Right lung (tissue), 10 donors: ENCODE measurements at places on chromosomes 6 and 20. TPM values are rescaled to one million over a fixed set of nuclear protein-coding genes. Genes with fewer than 3 reads are reported as not detected.

The HTR1E gene
- 0.55 TPM for polyA plus RNA-seq

The C20orf141 gene
- polyA plus RNA-seq = not detected

The ENPP3 gene
- polyA plus RNA-seq = 0.55 TPM

The PDYN gene
- not detected for polyA plus RNA-seq

The PRDM13 gene
- not detected for polyA plus RNA-seq

DNA sequence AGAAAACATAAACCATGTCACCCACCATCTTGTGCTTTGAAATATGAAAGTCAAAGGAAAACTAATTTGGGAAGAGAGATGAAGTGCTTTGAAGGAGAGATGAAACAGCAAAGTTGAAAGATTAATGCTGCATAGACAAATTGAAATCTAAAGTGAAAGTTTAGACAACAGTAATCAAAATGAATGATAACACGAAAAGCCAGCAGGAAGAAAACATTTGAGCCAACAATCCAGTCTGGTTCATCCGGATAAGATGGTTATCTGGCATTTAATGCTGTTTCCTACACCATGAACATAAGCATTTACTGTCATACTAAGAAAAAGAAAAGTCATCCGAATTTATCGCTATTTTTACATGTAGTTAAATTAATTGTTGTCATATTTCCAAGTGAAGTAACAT, 595 bp downstream of the HAO1 start:
- no peak for DNase-seq

DNA sequence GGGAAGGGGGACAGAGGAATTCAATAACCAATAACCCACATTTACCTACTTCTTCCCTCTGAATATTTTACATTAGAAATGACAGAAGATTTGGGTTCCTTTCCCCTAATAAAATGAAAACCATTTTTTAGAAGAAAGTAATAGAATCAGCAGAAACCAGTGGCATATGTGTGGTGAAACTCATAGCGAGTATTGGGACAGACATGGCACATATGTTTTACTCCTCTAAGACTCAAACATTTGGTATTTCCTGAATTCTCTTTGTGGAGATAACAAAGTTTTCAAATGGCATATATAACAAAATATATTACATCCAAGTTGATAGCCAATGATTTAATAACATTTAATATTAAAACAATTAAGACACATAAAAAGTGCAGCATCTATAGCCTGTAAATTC, 12.9 kb upstream of the BEND3 start:
- DNase-seq = no peak

DNA sequence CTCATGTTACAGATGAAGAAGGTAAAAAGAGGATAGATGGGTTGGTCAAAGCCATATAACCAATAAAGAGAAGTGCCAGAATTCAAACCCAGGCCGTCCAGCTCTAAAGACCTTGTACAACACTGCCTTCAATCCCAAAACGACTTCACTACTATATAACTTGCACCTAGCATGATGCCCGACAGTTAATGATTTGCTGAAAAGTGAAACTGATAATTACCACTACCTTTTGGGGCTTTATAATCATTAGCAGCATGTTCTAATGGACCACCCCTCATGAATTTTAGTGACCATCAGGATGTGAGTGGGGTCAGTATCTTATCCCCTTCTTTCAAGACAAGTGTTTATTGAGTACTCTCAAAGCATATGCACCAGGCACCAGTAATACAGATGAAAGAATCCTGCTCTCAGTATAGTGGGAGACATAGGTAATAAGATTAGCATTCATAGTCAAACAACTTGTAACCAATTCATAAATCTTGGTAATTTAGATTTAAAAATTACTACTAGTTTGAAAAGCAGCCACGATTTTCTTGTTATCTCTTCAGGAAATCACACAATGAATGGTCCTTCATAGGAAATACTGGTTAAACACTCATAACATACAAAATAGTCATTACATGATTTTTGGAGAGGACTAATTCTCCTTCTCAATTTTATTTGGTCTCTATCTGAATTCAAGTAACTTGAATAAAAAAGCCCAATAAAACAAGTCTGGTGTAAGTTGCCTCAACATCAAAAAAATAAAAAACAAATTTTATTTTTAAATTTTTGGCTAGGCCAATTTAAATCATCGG, 98.0 kb downstream of the EPB41L2 start:
- DNase-seq = no peak

DNA sequence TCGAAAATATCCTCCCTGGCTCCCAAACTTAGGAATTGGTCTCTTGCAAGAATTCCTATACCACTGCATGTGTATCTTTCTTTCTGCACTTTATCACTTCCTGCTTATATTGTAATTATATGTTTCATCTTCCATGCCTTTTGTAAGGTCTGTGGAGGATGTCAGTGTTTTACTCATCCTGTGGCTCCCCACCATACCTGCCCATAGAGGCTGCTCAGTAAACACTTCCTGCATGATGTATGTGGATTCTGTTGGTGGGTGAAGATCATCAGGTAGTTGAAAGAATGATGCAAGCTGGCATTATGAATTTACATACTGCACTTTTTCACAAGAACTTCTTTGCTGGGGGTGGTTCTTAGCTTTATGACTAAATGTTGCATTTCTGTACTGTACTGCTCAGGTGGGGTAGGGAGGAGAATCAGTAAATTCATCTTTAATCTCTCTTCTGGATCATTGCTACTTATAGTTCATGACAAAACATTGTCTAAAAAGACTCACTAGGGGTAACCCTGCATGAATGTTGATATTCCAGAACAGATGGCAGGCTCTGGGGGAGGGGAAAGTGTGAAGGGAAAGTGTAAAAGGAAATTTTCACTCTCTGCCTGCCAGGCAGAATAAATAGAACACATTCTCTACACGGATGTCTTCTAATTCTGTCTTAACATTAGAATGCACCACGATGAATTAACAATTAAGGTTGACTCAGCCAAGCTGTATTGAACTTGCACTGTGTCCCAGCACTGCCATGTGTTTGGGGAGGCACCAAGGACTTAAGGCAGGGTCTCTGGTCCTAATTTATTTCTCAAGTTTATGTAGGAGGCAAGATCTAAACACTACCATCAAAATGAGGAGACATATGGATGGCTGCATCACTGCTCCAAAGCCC, 36.0 kb upstream of the KLHL31 start:
- DNase-seq = no peak

DNA sequence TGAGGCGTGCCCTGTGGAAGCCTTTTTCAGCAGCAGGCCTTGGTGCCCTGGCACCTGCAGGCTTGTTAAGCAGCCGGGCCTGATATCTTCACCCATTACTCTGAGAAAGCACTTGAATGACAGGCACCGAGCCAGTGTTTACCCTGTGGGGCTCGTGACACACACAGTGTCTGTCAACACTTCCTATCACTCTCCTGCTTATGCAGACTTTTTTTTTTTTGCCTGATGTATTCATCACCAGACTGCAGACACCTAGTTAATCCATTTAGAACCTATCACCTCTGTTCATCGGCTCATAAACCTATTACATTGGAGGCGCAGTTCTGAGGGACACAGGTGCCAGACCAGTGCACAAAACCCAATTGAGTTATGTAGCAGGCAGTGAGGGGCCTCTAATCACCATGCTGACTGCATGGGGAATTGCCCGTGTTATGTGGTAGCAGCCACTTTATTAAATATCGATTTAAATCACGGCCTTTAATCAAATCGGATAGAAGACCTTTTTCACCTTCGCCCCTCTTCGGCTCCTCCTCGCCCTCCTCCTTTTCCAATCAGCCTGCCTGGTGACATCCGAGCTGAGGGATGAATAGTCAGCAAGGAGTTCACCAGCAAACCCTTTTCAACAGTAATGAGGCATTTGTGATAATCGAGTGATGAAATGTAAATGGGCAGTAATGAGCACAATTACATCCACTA, 962.9 kb upstream of the SLC35B3 start:
- DNase-seq = no peak

- peak; percentile 31 for DNase-seq
These were observed 215.4 kb downstream of the HDGFL1 start for GRCh38 chr6:22784601-22785410.

DNA sequence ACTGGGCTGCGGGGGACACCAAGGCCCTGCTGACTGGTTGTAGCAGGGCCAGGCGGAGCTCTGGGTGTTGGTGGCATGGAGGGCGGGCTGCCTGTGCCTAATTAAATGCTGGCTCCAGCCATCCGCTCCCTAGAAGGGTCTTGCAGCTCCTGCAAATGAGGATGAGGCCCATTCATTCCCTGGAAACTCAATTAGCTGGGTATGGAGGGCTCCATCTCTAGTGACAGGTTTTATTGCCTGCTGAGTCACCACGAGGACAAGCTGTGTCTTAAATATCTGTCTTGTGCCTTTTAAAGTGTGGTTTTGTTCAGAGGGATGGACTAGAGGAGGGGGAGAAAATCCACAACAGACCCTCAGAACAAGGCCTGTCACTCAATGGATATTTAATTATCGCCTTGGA, 60.9 kb downstream of the SULF2 start:
- DNase-seq = no peak

DNA sequence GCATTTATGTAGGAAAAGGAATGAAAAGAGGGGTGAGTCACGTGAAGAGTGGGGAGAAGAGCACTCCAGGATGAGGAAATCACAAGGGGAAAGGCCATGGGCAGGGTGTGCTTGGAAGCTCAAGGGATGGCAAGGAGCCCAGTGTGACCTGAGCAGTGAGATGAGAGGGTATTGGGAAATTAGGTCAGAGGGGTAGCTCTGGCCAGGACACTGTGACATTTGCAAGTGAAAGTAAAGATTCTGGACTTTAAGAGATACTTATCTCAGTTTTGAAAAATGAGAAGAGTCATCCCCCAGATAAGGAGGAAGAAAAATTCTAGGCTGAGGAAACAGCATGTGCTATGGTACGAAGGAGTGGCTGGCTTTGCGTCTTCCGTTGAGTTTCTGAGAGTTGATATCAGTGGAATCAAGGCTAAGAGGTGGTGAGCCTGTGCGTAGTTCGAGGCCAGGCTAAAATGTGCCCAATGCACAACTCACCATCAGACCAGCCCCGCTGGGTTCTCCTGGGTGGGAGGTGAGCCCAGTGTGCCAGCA, 79.9 kb downstream of the GCLC start:
- no peak for DNase-seq

GRCh38 chr20:9508696-9509178, 5.7 kb upstream of the LAMP5 start:
- no peak for DNase-seq

GRCh38 chr6:160791981-160792418, 90.0 kb downstream of the PLG start:
- no peak for DNase-seq

GRCh38 chr20:24684956-24685691, 215.7 kb downstream of the SYNDIG1 start:
- DNase-seq = no peak

DNA sequence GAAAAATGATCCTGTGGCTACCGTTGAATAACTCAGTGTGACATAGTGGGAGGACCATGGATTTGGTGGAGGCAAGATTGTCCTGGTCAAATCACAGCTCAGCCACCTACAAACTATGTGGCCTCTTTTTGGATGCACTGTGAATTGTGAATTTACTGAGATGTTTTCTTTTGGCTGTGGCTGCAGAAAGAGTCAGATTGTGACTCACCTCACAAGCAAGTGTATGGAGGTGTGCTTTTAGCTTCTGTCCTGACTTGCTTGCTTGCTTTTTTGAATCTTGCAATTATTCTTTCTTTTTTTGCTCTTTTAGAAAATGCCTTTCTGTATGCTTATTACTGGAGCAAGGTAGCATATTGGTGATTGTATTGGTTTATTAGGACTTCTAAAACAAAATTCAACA, 122.9 kb upstream of the FOXO3 start:
- no peak for DNase-seq

DNA sequence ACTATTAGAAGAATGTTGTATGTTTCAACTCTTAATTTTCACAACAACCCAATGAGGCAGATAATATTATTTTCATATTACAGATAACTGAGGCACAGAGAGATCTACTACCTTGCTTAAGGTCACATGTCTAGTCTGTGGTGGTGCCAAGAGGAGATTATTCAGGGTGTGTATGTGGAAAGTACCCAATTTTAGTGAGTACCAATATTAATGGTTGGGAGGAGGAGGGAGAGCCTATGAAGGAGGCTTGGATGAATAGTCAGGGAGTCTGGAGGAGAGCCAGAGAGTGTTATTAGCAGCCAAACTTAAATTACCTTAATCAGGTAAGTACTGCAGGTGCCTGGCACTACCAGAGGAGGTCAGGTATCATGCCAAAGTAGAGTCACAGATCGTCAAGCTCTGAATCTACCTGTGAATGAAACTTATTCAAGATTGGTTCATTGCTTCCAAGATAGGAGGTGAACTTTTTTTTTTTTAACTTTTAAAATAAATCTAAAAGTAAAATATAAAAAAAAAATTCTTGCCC, 10.9 kb upstream of the CALHM6 start:
- no peak for DNase-seq

DNA sequence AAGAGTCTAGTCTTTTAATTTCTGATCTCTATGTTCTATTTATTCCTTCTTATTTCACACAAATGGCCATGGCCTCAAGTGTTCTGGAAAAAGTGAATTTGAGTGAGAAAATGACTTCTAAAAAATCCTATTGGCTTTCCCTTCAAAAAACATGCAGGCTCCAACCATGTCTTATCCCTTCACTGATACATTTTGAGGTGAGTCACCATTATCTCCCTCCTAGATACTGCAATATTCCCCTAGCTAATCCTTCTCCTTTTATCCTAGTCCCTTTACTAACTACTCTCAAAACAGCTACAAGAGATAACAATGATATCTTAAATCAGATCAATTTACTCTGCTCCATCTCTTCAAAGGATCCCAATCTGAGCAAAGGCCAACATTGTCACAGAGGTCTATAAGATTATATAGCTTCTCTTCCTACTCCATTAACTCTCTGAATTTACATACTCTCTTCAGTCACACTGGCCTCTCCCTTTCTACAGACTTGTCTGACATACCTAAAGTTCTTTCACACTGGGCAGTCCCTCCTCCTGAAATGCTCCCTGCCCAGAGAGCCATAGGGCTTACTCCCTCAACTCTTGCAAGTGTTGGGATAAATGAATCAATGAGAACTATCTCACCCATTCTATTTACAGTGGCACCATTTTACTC, 129.2 kb downstream of the TENT5A start:
- no peak for DNase-seq

- DNase-seq = no peak
These were observed 54.8 kb upstream of the MBOAT1 start for GRCh38 chr6:20266851-20267608.

DNA sequence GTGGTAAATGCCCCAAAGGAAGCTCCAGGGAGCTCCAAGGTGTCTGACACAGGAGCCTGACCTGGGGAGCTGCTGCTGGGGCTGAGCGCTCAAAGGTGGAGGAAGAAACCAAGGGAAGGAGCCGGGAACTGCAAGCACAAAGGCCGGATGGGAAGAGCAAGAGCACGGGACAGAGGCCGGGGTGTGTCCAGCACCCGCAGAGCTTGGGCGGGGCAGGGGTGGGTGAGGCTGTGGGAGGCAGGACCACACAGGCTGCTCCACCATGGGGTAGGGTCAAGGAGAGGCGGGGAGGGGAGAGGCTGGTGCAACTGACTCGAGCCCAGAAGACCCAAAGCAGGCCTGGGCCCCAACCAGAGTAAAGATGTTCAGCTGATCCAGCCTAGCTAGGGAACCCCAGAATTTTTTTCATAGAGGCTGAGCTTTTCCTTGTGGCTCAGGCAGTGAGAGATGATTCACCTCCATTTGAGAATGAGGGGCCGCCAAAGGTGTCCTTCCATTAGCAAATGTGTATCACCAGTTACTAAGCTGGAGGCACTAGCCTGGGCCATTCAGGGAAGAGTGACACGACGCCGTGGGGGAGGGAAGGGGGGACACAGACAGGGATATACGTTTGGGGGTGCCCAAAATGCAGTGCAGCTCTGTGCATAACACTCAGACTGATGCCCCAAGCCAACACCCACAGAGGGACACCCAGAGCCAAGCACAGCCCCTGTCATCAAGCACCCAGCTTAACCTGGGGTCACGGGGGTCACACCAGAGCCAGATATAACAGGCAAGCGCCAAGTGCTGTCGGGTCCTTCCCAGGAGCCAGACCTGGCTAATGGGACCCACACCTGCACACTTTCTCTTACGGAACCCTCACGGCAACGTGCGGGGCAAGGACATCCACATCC, 21.3 kb upstream of the TLDC2 start:
- DNase-seq = no peak
